NCI-H1048 (cell line): ENCODE measurements at places on chromosomes 16 and 17.
A peak's percentile ranks its signal among the peaks of the same experiment; 100 is the strongest.

- no peak for DNase-seq
Measured at GRCh38 chr16:72946474-72947194, 101.3 kb downstream of the ZFHX3 start.

DNA sequence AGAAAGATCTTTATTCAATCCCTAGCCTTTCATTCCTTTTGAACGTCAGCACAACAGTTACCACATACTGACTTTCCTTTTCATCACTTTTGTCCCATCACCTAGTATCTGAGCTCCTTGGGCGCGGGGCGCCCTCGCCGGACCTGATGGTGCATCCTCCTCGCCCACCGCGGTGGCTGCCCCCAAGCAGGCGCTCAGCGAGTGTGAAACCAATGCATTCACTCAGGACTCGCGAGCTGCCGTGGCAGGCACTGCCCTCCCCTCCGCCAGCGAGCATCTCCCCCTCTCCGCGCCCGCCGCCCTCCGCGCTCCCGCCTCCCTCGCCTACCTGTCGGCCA lies 756 bp downstream of the KLHL11 start:
- no peak for DNase-seq

GRCh38 chr17:35523296-35523695 lies 14.2 kb downstream of the SLFN12L start:
- DNase-seq: no peak

GRCh38 chr16:337975-338575 lies 14.4 kb downstream of the AXIN1 start:
- no peak for DNase-seq

GRCh38 chr16:85833219-85833920 lies 33.9 kb downstream of the COX4I1 start:
- DNase-seq: no peak

- no peak for DNase-seq
Measured at GRCh38 chr16:83581994-83582747, 225.6 kb upstream of the HSBP1 start.

- no peak for DNase-seq
Measured at GRCh38 chr17:28043741-28044140, 1.3 kb downstream of the NLK start.

- peak; percentile 71 for DNase-seq
Measured at GRCh38 chr17:40314584-40314956, 5.6 kb downstream of the RARA start.

- no peak for DNase-seq
Measured at GRCh38 chr17:74981318-74981978, 6.0 kb upstream of the CDR2L start.

GRCh38 chr16:12405089-12405488 lies 398.6 kb downstream of the CPPED1 start:
- no peak for DNase-seq

DNA sequence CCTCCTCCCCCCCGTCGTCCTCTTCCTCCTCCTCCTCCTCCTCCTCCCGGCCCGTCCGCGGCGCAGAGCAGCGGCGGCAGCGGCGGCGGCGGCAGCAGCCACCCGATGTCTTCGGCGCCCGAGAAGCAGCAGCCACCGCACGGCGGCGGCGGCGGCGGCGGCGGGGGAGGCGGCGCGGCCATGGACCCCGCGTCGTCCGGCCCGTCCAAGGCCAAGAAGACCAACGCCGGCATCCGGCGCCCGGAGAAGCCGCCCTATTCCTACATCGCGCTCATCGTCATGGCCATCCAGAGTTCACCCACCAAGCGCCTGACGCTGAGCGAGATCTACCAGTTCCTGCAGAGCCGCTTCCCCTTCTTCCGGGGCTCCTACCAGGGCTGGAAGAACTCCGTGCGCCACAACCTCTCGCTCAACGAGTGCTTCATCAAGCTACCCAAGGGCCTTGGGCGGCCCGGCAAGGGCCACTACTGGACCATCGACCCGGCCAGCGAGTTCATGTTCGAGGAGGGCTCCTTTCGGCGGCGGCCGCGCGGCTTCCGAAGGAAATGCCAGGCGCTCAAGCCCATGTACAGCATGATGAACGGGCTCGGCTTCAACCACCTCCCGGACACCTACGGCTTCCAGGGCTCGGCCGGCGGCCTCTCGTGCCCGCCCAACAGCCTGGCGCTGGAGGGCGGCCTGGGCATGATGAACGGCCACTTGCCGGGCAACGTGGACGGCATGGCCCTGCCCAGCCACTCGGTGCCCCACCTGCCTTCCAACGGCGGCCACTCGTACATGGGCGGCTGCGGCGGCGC lies at the start of gene FOXF1:
TSS of gene FOXF1 (plus strand) at position 63 of the 797 bp plus-strand sequence. CDS start at position 106, 43 bp downstream.
- DNase-seq: no peak

DNA sequence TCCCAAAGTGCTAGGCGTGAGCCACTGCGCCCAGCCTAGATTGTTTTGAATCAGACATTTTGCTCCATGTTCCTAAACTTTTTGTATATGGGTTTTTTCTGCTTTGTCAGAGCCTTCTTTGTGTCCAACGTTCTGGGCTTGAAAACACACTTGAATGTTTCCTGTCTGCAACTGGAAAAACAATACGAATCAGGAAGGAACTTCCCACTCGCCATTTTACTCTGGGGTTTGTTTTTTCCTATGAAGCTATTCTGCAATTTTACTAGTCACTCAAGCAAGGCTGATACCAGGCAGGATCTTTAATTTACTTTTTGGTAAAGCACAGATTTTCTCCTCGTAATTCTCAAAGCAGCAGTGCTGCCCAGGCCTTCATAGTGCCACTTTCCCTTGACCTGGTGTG lies 31.6 kb downstream of the ARHGAP17 start:
- no peak for DNase-seq

DNA sequence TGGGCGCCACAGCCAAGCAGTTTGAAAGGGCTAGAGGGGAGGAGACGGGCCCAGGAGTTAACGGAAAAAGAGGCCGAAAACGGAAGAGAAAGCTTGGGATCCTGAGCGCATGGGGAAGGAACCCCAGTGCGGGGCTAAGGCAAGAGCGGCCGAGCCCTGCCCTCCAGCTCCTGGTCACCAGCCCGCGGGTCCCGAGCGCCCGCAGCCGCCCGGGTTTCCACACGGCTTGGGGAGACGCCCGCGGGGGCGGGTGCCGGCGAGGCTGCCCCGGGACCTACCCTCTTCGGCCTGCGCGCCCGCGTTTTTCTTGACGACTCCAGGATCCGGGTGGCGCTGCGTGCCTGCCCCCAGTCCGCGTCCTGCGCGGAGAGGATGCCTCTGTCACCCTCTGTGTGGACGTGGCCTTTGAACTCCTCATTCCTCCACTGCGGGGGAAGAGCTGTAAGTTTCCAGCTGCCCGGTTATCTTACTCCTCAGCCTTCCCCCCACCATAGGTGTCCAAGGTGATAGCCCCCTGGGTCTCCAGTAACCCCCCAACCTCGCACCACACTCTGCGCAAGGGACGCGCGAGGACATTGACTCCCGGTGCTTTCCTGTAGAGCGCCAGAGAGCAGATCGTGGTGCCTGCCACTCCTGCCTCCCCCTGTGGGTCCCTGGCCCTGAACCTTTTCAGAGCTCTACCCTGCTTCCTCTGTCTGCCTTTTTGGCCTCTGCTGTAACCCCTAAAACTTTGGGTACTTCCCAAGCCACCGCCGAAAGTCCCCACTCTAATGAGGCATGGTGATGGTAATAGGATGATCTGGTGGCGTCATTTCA lies 1.7 kb upstream of the CDH11 start:
- no peak for DNase-seq

GRCh38 chr16:87216841-87217275 lies 100.3 kb downstream of the C16orf95 start:
- DNase-seq: no peak

DNA sequence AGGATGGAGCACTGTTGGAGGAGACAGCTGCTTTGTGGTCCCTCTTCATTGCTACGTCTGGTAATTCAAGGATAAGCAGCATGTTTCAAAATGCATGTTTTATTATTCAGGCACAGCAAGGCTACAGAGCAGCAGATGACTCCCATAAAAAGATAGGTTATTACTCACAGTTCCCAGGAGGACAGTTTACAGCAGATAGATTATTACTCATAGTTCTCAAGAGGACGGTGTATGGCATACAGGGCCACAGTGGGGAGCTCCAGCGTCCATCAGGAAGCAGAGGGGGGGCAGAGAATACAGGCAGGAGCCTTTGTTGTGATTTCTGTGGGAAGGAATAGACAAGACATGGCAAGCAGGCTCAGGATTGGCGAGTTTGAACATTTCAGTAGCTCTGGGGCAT lies 72.9 kb downstream of the DNAH9 start:
- DNase-seq: no peak

DNA sequence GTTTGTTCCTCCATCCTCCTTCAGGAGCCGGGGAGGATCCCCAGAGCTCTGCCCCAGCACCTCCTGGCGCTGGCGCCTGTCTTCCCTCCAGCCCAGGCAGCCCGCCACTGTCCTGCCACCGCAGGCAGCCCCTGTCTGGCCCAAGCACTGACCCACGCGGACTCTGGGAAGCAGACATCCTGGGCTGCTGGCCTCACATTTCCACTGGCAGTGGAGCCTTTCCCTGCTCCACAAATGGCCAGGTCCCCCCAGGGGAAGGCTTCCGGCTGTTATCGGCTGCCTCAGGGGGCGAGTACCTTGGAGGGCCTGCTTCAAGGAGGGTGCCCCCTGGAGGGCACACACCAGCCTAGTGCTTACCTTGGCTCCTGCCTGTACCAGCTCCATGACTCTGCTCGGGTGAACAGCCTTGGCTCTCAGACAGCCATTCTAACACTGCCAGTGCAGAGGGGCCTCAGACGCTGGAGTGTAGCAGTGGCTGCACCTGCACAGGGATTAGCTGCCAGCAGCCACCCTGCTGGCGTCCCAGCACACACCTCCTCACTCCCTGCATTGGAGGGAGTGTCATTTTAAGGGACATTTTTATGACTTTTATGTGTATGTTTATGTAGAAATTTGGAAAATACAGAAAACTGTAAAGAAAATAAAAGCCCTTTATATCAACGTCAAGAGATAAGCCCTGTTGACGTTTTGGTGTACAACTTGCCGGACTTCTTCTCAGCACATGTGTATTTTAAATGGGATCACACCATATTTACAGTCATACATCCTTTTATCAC lies 21.0 kb downstream of the ACE start:
- no peak for DNase-seq

GRCh38 chr16:86509759-86510464 lies 415 bp upstream of the FOXF1 start:
- no peak for DNase-seq

DNA sequence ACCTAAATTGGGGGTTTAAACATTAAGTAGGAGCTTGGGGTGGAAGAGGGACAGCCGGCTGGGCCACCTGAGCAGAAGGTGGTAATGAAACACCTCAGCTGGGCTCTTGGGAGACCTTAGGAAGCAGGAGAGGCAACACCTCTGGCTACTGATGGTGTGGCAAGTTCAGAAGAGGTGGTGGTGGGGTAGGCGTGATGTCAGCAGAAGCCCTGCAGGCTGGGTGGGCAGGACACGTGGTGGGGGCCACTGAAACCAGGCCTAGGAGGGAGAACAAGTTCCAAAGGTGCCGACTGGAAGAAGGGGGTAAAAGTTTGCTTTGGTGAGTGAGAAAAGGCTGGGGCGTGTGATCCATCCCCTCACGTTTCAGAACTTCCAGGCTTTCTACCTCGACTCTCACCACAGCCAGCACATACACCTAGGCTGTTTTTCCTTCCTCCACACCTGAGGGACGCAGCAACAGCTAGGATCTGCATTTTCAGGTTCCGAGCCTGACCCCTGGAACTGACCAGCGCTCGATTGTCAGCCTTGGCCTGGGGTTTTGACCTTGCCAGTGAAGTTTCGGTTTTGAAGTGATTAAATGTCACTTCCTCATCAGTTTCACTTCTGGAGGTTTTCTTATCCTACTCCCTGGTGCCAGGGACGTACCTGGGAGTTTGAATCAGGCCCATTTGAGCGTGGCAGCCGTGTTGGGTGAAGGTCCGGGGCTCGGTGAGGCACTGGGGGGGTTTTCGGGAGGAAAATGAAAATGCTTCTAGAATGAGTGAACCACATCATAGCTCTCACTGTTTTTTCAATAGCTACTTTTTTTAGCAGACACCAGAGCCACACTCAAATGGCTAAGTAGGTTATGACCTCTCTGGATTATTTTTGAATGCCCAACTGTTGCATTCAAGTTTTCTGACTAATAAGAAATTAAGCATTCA lies 10.0 kb downstream of the SNN start:
- DNase-seq: no peak

- no peak for DNase-seq
Measured at GRCh38 chr17:57752031-57752905, 7.2 kb upstream of the CCDC182 start.

- no peak for DNase-seq
Measured at GRCh38 chr17:357644-358043, 5.0 kb upstream of the RPH3AL start.

DNA sequence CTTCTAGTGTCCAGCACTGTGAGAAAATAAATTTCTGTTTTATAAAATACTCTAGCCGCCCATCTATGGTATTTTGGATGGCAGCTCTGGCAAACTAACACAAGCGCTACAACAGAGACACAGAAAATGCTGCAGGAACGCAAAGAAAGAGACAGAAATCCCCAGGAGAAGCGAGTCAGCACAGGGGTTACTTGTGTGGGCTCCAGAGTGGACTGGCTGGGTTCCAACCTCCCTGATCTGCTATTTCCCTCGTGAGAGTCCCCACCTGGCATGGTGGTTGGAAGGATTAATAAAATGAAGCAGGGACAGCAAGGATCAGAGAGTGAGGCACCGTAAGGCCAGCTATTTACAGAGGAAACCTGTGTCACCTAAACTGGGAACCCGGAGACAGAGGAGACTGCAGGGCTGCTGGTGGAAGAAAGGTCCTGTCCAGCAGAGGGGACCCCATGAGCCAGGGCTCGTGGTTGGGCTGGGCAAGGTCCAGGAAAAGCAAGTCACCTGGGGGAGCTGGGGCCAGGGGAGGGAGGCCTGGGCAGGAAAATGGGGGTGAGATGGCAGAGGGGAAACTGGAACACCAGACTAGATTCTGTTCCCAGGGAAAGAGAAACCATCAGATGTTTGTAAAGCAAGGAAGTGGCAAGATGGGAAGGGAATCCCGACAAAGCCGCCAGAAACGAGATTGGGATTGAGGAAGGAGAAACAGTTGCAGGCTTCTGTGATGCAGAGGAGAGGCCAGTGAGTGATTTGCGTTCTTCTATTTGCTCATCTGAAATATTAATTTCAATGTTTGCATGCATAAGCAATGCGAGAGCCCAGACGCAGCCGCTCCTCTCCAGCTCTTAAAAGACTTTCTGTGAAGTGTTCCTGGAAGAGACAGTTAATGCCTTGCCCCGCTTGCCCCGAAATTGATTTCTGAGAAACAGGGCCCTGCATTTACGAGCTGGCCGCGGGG lies 63.0 kb upstream of the TEKT3 start:
- no peak for DNase-seq

GRCh38 chr16:11630768-11631056 lies 37.5 kb upstream of the SNN start:
- no peak for DNase-seq

DNA sequence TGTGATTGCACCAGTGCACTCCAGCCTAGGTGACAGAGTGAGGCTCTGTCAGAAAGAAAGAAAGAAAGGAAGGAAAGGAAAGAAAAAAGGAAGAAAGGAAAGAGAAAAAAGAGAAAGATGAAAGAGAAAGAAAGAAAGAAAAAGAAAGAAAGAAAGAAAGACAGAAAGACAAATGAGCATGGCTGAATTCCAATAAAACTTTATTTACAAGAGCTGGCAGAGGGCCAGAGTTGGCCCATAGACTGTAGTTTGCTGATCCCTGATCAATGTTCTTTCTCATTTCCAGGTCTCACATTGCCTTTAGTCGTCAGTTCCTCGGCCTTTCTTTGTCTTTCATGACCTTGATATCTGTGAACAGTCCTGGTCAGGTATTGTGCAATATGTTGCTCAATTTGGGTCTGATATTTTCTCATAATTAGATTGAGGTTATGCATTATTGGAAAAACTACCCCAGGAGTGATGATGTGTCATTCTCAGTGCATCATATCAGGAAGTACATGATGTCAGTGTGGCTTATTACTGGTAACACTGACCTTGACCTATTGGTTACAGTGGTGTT lies 68.5 kb upstream of the MED9 start:
- no peak for DNase-seq
